ENCODE measurements at places on chromosomes 4 and X.

DNA sequence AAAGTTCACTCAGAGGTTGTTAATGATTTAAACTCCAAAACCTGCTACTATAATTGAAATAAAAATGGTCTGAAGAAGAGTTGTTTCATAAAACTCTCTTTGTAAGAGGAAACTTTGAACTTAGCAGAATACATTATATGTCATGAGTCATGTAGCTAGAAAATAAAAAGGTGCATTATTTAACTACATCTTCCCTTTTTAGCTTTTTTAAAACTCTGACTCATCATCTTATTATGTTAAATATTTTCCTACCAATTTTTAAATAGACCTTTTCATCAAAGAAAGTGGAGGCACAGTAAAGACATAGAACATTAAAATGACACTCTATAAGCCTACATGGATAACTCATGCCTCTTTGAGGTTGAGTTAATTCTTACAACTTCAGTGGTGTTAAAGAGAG is 1.2 kb upstream of the ZNF827 start:
- DNase-seq, result peak; percentile 59

DNA sequence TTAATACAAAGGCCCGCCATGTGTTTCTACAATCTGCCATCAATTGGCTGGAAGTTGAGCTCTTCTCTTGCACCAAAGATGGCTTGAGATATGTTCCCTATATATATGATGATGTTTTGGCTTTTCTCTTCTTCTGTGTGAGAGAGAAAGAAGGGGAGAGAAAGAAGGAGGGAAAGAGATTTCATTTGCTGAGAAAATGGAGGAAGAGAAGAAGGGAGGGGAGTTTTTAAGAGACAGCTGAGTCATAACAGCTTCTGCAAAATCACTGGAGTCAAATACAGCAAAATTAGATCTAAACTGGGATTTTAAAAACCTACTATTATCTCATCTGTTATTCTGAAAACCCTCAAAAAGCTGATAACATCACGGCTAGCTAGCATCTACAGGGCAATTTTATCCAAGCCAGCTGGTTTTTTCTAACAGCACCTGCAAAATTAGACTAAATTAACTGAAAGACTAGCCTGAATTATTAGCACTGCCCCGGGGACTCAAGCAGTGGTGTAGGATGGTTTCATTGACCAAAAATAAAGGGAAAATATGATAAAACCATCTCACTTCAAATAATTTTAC is 647.6 kb upstream of the ACTRT1 start:
- DNase-seq, result no peak

DNA sequence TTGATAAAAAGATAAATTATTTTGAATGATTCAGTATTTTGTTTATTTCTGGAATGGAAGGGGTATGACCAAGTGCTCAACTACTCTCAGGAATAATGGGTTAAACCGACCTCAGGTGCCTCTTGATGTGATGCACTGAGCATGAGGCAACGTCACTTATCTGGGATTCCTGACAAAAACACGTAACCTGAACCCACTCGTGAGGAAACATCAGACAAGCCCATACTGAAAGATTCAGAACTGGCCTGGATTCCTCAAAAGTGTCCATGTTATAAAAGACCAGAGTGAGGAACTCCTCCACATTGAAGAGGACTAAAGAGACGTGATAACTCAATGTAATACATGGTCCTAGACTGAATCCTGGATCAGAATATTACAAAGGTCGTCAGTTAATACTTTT is 144.0 kb downstream of the FNIP2 start:
- DNase-seq, result no peak

- no peak for DNase-seq
Observed at GRCh38 chrX:53357799-53358530, 64.5 kb downstream of the SMC1A start.

GRCh38 chr4:80060804-80061203 is 12.2 kb downstream of the ANTXR2 start:
- no peak for DNase-seq

- DNase-seq, result peak; percentile 4
Observed at GRCh38 chr4:68907788-68908700, 43.6 kb downstream of the UGT2A3 start.

DNA sequence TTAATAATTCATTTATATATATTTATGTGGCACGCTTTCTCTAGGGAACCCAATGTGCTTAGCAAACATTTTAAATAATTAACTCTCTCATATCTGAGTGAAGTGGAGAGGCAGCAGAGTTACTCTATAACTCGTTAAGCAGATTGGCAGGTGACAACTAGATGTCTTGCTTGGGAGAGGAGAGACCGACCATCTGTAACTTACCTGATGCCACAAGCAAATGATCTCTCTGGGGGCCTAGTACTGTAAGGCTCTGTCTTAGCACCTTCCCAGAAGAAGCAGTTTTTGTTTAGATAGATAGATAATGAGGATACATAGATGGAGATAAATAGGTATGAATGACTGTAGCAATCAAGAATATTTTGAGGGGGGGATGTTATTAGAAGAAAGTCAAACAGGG is 11.9 kb upstream of the SEL1L3 start:
- DNase-seq, result no peak

GRCh38 chr4:112279025-112279881 is 6.5 kb downstream of the TIFA start:
- DNase-seq, result no peak

DNA sequence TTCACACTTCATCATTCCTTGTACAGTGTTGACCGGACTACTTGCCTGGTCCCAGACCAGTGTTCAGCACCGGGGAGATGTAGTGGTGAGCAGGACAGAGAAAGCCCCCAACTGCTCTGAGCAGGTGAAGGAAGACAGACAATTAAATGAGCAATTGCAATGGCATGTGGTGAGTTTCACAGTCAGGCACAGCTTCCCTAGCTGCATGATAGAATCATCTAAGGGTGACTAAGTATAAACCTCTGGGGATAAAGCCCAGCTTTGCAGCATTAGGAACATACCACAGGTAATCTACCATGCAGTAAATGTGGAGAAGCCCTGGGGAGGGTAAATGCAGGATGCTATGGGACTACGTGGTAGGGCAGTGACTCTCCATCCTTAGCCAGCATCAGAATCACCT is 47.8 kb downstream of the TMA16 start:
- DNase-seq, result peak; percentile 94

GRCh38 chr4:94409962-94410361 is 41.8 kb upstream of the PDLIM5 start:
- no peak for DNase-seq

DNA sequence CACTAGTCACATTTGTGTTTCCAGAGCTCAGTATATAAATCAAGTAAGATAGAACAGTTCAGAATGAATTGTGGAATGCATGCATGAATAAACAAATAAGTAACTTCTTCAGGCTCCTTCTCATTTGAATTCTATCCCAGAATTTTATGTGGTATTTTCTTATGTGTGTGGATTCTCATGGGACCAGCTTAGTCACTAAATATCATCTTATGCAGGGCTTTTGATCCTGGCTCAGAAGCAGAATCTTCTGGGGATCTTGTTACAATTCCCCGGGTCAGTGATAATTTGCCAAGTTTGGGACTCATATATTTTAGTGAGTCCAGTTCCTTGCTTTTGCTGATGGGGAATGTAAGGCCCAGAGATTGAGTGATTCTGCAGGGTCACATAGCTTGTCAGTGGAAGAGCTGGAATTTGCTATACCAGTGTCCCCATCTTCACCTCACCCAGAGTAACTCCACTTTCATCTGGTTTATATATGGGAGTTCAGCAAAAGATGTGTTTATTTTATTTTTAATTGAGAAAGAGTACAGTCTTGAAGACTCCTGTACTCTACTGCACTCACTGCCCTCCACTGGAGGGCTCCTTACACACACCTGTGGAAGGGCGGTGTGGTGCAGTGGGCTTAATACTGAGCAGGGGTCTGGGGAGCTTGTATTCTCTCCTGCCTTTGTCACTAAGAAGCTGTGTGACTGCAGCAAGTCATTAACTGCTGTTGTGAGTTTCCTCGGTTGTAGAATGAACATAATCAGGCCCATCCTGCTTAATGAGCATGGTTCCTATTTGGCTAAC is 198.2 kb upstream of the CXorf66 start:
- no peak for DNase-seq

DNA sequence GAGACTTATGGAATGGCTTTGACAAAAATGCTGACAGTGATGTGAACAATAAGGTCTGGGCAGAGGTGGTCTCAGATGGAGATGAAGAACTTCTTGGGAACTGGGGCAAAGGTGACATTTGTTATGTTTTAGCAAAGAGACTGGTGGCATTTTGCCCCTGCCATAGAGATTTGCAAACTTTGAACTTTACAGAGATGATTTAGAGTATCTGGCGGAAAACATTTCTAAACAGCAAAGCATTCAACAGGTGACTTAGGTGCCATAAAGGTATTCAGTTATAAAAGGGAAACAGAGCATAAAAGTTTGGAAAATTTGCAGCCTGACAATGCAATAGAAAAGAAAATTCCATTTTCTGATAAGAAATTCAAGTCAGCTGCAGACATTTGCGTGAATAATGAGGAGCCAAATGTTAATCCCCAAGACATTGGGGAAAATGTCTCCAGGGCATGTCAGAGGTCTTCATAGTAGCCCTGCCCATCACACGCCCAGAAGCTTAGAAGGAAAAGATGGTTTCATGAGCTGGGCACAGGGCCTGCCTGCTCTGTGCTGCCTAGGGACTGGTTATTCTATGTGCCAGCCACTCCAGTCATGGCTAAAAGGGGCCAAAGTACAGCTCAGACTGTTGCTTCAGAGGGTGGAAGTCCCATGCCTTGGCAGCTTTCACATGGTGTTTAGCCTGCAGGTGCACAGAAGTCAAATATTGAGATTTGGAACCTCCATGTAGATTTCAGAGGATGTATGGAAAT is 782.2 kb downstream of the TRAM1L1 start:
- no peak for DNase-seq

DNA sequence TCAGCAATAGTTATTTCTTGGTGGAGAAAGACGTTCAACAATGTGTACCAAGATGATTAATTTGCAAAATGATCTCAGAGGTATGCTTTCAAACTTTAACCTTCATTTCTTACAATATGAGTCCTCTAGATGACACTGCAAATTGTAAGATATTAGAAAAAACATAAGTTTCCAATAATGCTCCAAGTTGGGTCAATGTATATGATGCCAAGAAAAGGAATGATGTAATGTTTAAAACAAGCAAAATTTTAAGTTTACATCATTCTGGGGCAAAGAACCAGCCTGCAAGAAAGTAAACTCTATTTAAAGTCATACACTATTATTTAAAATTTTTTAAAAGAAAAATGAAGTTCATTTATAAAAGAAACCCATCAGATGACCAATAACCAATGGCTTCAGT is 56.1 kb downstream of the PRSS12 start:
- no peak for DNase-seq

DNA sequence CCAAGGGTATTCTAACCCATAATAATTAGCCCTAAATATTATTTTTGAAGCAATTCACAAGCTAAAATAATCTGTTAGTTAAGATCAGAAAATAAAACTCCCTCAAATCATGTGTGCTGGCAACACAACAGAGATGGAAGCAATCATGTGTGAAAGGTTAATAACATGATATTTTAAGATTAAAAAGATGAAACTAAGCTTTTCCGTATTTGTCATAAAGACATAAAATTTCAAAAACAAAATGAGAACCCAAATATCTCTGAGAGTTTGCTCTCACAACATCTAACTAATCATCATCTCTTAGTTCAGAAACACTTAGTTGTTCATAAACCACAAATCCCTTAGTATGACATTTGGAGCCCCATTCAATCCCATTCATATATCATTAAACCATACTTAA is 749.1 kb downstream of the CCSER1 start:
- no peak for DNase-seq

- DNase-seq, result peak; percentile 53
Observed at GRCh38 chr4:138796761-138797160, 218.8 kb upstream of the NOCT start.

- no peak for DNase-seq
Observed at GRCh38 chr4:119656342-119656741, 27.7 kb upstream of the PDE5A start.

GRCh38 chrX:10598540-10598939 is 21.8 kb downstream of the MID1 start:
- no peak for DNase-seq

- peak; percentile 35 for DNase-seq
Observed at GRCh38 chr4:1246111-1246881, 2.6 kb downstream of the CTBP1 start.

DNA sequence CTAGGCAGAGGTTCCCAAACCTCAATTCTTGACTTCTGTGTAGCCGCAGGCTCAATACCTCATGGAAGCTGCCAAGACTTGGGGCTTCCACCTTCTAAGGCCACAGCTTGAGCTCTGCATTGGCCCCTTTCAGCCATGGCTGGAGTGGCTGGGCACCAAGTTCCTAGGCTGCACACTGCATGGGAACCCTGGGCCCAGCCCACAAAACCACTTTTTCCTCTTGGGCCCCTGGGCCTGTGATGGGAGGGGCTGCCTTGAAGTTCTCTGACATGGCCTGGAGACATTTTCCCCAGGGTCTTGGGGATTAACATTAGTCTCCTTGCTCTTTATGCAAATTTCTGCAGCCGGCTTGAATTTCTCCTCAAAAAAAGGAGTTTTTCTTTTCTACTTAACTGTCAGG is 14.0 kb upstream of the LOC101059915 start:
- no peak for DNase-seq

- no peak for DNase-seq
Observed at GRCh38 chr4:189592890-189593289, 347.8 kb upstream of the FRG1 start.

DNA sequence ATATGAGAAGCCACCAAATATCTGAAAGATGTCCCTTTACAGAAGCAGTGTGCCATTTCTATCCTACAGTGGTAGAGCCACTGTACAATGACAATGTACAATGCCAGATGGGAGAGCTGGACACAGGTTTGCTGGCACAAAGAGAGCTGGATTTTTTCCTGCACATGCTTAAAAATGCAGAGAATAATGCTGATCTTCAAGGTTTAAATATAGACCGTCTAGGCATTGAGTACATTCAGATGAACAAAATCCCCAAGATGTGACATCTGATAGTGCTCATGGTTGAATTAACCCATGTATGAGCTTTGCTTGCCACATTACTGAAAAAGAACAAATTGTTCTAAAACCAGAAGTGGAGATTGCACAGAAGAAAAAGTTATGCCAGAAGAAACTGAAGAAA is 11.7 kb downstream of the ADGRL3 start:
- DNase-seq, result no peak

- no peak for DNase-seq
Observed at GRCh38 chr4:7411896-7412553, 22.7 kb downstream of the PSAPL1 start.

DNA sequence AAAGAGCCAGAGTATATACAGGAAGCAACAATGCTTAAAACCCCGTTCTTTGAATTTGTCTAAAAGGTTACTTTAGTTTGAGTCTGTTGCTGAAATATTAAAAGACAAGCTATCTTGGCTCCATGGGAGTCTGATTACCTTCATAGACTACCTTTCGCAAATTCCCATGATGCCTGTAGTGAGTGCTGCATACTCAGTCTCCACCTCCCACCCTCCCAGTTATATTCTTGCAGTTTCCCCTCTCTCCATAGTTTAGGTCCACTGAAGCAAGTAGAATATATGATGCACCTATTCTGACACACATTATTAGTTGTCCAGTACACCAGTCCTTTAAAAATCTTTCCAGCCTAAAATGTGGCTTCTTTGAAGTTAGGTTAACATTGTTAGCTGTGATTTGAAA is 2.4 kb downstream of the CNKSR2 start:
- no peak for DNase-seq

Measured in kidney tubule cell (primary cell).